ENCODE measurements at places on chromosomes 4 and X. TPM values are rescaled to one million over a fixed set of nuclear protein-coding genes. Genes with fewer than 3 reads are reported as not detected.

CLDN22 gene
- total RNA-seq = not detected

MEPE gene
- total RNA-seq = not detected

C4orf51 gene
- total RNA-seq = not detected

EFNB1 gene
- total RNA-seq = 10.4 TPM

IL15 gene
- total RNA-seq = 15.6 TPM

FHDC1 gene
- total RNA-seq = 0.93 TPM

GJB1 gene
- 0.09 TPM for total RNA-seq

MXRA5 gene
- not detected for total RNA-seq

TRAM1L1 gene
- 0.49 TPM for total RNA-seq

SLC9B1 gene
- total RNA-seq = not detected

FUNDC1 gene
- total RNA-seq = 22.4 TPM

SPACA5 gene
- total RNA-seq = not detected

TAF7L gene
- total RNA-seq = 0.08 TPM

ANKRD17 gene
- total RNA-seq = 19.3 TPM

ZNF330 gene
- total RNA-seq = 25.5 TPM

SSX5 gene
- total RNA-seq = not detected

GPR173 gene
- not detected for total RNA-seq

CT55 gene
- total RNA-seq = not detected

TMEM255A gene
- total RNA-seq = 0.34 TPM

PABPC5 gene
- not detected for total RNA-seq

RBMXL3 gene
- not detected for total RNA-seq

SULT1E1 gene
- not detected for total RNA-seq

ZMYM3 gene
- total RNA-seq = 11.9 TPM

TMEM31 gene
- total RNA-seq = not detected

ADH7 gene
- not detected for total RNA-seq

CCNB3 gene
- total RNA-seq = 0.67 TPM

RADX gene
- 0.06 TPM for total RNA-seq

RAB39B gene
- 0.80 TPM for total RNA-seq

PCDH7 gene
- total RNA-seq = 0.17 TPM

RBM47 gene
- total RNA-seq = 29.2 TPM

RTL9 gene
- total RNA-seq = 0.16 TPM

PNMA6F gene
- not detected for total RNA-seq

POLN gene
- total RNA-seq = 0.53 TPM

GAGE1 gene
- not detected for total RNA-seq

ZC4H2 gene
- 1.9 TPM for total RNA-seq

AP1AR gene
- total RNA-seq = 7.8 TPM

PAGE2 gene
- not detected for total RNA-seq

MYOZ2 gene
- total RNA-seq = not detected

CT47B1 gene
- not detected for total RNA-seq

SERTM2 gene
- total RNA-seq = not detected

GAGE12H gene
- total RNA-seq = not detected

WFS1 gene
- total RNA-seq = 12.8 TPM

FAM156B gene
- total RNA-seq = 8.5 TPM

CCDC149 gene
- total RNA-seq = 1.5 TPM

BEND4 gene
- total RNA-seq = 0.01 TPM

SAGE1 gene
- 0.03 TPM for total RNA-seq

FGFBP1 gene
- total RNA-seq = 2.6 TPM

GAGE12F gene
- not detected for total RNA-seq

SMIM10L2A gene
- 0.15 TPM for total RNA-seq

RHOH gene
- 0.26 TPM for total RNA-seq

TACC3 gene
- total RNA-seq = 87.9 TPM

COL25A1 gene
- not detected for total RNA-seq

SOD3 gene
- total RNA-seq = not detected

All from A549 treated with AZD2906 at 1 μM for 4 hours (cell line).